ENCODE measurements at places on chromosomes 16 and 17. TPM values are rescaled to one million over a fixed set of nuclear protein-coding genes. Genes with fewer than 3 reads are reported as not detected.

- peaks cover 11% of the 10 kb centered on the region for H3K36me3 ChIP-seq
- no peak overlapping the region for H3K27ac ChIP-seq
- DNase-seq, result peak; percentile 43
- H3K27me3 ChIP-seq, result no peaks in the 10 kb centered on the region
- H3K4me3 ChIP-seq, result no peak overlapping the region
These were observed 34.6 kb downstream of the KANSL1 start for GRCh38 chr17:46158323-46159296.

DNA sequence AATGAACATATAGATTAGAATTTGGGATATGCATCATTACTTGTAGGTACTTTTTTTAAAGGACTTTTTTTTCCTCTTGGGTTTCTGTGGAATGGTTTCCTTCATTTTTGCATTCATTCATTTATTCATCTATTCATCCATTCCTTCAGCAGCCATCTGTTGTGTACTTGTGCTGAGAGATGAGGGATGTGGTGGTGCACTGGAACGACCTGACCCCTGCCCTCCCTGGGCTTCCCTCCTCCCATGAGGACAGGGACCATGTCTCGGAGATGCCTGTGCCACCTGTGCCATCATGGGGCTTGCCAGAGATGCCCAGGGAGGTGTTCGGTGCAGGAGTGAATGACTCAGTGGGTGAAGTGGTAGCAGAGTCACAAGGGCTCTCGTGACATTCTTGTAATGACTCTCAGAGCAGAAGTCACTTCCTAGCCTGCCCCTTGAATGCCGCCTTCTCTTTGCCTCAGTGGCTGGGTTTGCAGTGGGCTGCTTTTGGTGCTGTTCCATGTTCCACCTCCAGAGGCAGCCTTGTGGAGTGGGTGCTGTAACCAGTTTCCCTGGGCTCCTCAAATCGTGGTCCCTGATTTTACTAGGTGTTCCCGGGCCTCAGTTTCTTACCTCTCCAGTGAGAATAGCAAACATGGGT, 43.9 kb downstream of the CLEC16A start:
- H3K27me3 ChIP-seq, result no peaks in the 10 kb centered on the region
- H3K36me3 ChIP-seq, result peaks cover 14% of the 10 kb centered on the region
- H3K4me3 ChIP-seq, result no peak overlapping the region
- no peak overlapping the region for H3K27ac ChIP-seq
- peak; percentile 51 for DNase-seq

DNA sequence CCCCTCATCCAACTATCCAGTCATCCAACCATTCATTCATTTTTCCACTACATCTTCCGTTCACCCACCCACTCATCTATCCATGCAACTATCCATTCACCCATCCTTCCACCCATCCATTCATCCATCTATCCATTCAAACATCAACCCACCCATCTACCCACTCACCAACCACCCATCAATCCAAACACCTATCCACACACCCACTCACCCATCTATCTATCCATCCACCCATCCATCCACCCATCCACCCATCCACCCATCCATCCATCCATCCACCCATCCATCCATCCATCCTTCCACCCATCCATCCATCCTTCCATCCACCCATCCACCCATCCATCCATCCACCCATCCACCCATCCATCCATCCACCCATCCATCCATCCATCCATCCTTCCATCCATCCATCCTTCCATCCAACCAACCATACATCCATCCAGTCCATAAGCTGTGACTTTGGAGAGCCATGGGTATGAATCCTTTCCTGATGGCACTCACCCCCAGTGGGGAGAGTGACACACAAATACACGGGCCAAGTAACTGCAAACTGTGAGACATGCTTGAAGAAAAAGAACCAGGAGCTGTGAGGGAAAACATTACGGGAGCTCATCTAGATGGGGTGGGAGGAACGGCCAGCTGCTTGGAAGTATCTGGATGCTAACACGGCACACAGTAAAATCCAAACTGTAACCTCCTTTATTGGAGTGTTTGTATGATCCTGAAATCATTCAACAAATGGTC, 100.0 kb upstream of the TNRC6C start:
- no peak for DNase-seq
- no peaks in the 10 kb centered on the region for H3K27me3 ChIP-seq
- no peaks in the 10 kb centered on the region for H3K4me1 ChIP-seq
- no peak overlapping the region for H3K4me3 ChIP-seq

DNA sequence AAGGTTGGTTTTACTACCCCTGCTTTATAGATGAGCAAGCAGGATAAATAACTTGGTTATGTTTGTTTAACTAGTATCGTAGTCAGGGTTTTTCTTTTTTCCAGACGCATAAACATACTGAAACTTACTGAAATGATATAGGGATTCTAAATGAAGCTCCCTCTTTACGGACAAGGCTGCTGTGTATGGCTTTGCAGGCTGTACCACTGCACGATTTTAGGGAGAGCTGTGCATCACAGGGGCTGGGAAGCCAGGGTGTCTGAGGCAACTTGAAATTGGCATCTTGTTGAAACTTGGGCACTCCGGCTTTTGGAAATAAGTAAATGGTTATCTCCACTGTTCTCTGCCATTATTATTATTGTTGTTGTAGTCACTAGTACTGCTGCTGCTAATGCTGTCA, 218.1 kb upstream of the CDH8 start:
- H3K27ac ChIP-seq, result no peak overlapping the region
- DNase-seq, result no peak
- no peaks in the 10 kb centered on the region for H3K4me1 ChIP-seq
- no peak overlapping the region for H3K4me3 ChIP-seq
- H3K36me3 ChIP-seq, result no peaks in the 10 kb centered on the region

DNA sequence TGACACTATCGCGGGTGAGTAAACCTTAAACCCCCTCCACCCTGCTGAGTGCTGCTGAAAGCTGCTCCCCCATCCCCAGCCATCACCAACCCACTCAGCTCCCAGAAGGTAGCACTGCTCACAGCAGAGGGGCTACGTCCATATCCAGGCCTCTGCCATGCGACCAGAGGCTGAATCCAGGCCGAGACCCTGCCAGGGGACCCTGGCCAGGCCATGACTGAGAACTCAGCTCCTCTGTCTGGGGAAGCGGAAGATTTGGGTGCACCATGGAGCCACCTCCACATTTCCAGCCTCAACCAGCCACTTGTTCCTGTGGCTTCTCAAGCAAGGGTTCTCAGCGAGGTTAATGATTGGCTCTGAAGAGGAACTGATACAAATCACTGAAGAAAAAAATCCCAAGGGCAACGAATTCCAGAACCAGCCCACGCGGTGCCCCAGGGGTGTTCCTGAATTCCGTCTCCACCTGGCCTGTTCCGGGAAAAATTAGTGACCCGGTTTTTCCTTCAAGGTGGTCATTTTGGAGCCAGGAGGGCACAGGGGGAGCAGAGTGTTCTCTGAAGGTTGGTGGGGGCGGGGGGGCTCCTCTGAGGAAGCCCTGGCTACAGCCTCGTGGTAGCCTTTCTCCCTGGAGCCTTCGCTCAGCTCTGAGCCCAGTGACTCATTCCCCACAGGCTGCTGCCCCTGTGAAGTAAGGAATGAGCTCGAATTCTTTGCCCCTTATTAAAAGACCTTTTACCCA, 9.3 kb upstream of the SLC16A5 start:
- H3K36me3 ChIP-seq, result no peaks in the 10 kb centered on the region
- H3K4me3 ChIP-seq, result no peak overlapping the region
- H3K27me3 ChIP-seq, result no peaks in the 10 kb centered on the region
- no peak overlapping the region for H3K27ac ChIP-seq
- peak; percentile 39 for DNase-seq

Gene GPR139
- not detected for total RNA-seq

Gene TBC1D3G
- total RNA-seq, result not detected

Gene CUEDC1
- 6.5 TPM for total RNA-seq

Gene KRTAP4-3
- total RNA-seq, result not detected

Gene TBC1D26
- 0.83 TPM for total RNA-seq
